ENCODE measurements at places on chromosomes 6 and 20. TPM values are rescaled to one million over a fixed set of nuclear protein-coding genes. Genes with fewer than 3 reads are reported as not detected.

BMP6 gene
- total RNA-seq, result 2.1 TPM

COL9A1 gene
- total RNA-seq, result 1.6 TPM

SAPCD1 gene
- 3.9 TPM for total RNA-seq

STMND1 gene
- total RNA-seq, result 1.4 TPM

PTPRT gene
- total RNA-seq, result 0.52 TPM

EPB41L1 gene
- 63.1 TPM for total RNA-seq

ULBP1 gene
- not detected for total RNA-seq

FOXQ1 gene
- total RNA-seq, result 0.27 TPM

HCRTR2 gene
- total RNA-seq, result not detected

FOXA2 gene
- total RNA-seq, result 37.0 TPM

RIPPLY2 gene
- not detected for total RNA-seq

IMPG1 gene
- total RNA-seq, result not detected

EGFL8 gene
- total RNA-seq, result 13.7 TPM
